ENCODE measurements at places on chromosomes 16 and 17.

- DNase-seq: peak; percentile 49
These were observed 143.4 kb upstream of the HS3ST2 start for GRCh38 chr16:22670551-22671041.

GRCh38 chr17:27319541-27320221 is 25.8 kb downstream of the WSB1 start:
- no peak for DNase-seq

DNA sequence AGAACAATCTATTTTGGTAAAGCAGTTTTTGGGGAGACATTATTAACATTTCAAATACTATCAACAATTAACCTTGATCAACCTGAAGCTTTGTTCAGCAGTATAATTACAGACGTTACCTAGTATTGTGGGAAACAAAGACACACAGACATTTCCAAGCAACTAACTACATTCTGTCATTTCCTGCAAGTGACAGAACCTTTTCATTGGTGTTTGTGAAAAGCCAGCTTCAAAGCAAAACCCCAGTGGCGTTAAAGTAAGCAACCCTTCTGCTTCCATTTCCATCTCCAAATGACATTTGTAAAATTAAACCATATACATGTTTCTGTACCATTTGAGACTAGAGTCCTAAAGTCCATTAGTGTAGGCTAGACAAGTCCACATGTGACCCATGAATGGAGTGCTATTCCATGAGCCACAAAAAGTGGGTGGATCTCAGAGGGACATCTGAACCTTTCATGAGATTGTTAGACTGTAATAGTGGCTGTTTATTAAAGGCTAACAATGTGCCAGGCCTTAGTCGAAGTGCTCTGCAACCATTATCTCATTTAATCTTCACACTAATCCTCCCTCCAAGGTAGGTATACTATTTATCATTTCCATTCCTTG is 101.2 kb downstream of the SSH2 start:
- DNase-seq: no peak

- peak; percentile 58 for DNase-seq
These were observed 1.3 kb upstream of the TMEM92 start for GRCh38 chr17:50272711-50273653.

DNA sequence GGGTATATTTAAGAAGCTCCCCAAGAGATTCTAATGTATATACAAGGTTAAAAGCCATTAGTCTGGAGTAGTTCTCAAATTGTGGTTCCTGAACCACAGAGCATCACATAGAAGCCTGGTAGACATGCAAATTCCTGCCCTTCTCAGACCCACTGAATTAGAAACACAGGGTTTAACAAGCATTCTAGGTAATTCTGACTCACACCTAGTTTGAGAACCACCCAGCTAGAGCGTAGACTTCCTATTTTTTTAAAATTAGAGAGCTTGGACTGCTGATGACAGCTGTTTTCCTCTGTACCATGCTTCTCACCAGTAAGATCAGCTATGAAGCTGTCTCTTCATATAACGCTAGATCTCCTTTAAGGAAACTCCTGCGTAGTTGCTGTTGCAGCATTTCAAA is 50.6 kb downstream of the HS3ST3B1 start:
- DNase-seq: peak; percentile 27

DNA sequence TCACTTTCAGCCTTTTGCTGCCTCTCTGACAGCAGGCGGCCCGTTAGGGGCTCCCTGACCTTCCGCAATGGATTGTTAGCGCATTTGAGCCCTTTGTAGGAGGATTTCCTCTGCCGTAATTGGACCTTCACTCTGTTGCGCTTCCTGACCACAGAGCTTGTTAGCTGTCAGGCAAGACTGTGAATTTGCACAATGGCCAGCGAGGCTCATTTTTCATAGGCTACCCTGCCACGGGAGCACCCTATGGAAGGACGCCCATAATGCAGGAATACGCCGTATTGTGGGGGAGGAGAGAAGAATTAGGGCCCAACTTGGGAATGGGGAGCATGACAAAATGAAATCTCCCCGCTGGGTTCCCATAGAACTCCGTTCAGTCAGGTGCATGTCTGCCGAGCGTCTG is 205.2 kb upstream of the NLRP1 start:
- no peak for DNase-seq

DNA sequence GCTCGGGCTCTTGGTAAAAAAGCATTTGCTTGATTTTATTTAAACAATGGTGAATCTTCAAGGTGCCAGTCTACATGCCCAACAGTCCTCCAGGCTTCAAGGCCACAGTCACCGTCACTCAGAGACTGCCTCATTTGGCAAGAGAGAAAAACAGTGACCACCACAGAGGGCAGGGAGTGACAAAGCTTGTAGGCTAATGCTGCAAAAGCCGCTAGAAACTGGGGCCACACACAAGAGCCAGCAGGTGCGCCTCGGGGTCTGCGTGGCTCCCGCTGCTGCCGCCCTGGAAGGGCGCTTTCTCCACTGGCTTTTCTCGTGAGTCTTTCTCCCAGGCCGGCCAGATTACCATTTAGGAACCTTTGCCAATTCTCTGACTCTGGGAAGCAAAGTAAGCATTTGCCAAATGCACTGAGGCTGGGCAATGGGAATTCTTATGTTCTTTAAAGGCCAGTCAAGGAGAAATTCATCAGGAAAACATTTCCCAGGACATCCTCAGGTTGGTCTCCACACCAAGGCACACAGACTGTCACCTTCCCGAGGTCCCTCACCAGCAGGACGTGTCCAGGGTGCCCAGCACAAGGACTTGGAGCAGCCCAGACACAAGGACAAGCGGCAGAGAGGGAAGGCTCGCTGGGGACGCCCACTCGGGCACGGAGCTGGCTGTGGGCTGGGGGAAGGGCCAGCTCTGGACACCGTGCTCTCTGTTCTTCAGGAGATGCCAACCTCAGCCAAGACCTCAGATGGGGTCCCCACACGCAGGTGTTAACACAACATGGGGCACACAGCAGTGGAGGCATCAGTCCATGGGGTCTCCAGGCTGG is 12.5 kb upstream of the C16orf95 start:
- no peak for DNase-seq

GRCh38 chr17:69912805-69913204 is 162.2 kb upstream of the KCNJ16 start:
- no peak for DNase-seq

- no peak for DNase-seq
These were observed 10.5 kb upstream of the HEATR6 start for GRCh38 chr17:60089096-60089806.

DNA sequence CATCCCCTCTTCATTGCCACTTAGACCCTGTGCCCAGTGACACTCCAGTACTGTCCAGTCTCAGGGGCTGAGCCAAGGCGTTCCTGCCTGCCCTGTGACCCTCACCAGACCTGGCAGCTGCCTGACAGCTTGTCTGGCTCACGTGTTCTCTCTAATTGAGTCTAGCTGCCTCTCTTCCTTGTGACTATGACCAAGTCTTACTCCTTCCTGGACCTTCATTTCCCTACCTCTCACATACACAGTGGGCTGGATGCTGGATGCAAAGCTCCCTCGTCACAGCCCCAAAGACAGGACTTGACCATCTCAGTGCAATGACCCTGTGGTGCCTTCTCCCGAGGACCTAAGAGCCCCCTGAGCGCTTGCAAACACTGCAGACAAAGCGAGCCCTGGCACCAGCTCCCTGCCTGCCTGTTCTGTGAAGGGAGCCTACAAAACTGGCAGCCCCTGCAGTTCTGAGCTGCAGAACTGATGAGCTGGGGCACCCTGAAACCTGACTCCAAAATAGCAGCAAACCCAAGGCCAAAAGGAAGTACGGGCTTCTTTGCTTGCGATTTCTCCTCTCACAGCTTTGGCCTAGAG is 1.7 kb downstream of the DEXI start:
- no peak for DNase-seq

GRCh38 chr17:7932949-7933348 is 943 bp downstream of the CNTROB start:
- DNase-seq: peak; percentile 52

GRCh38 chr17:83024218-83024971 is 55.0 kb upstream of the METRNL start:
- DNase-seq: peak; percentile 14

DNA sequence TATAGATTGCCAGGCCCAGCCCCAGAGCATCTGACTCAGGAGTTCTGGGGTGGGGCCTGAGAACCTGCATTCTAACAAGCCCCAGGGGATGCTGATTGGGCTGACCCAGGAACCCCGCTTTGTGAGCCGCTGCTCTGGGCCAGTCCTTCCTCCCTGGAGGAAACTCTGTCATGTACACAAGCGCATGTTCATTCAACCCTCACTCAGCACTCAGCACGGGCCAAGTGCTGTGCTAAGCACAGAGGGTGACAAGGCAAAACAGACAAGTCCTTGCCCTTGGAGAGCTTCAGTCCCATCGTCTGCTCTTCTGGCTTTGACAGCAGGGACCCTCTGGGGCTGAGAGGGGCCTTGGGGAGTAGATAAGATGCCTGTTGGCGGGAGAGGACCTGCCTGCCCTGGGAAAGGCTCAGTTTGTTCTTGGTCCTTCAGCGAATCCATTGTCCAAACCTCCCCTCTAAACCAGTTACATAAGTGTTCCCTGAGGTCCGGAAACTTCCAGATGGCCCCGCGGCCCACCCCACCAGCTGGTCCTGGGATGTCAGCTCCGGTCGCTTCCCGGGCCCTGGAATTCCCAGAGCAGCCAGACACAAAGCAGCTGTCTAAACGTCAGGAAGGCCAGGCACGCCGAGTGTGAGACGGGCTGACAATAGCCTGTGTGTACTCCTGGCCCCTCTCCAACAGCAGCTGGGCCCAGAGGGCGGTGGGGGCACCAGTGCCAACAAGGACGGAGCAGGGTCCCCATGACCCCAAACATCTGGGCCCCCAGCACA is 88.8 kb downstream of the ZDHHC7 start:
- no peak for DNase-seq

- peak; percentile 67 for DNase-seq
These were observed 240.0 kb downstream of the C16orf95 start for GRCh38 chr16:87076950-87077749.
